GM19239 (cell line): ENCODE measurements at places on chromosomes 5 and 9.
A peak's percentile ranks its signal among the peaks of the same experiment; 100 is the strongest.

DNA sequence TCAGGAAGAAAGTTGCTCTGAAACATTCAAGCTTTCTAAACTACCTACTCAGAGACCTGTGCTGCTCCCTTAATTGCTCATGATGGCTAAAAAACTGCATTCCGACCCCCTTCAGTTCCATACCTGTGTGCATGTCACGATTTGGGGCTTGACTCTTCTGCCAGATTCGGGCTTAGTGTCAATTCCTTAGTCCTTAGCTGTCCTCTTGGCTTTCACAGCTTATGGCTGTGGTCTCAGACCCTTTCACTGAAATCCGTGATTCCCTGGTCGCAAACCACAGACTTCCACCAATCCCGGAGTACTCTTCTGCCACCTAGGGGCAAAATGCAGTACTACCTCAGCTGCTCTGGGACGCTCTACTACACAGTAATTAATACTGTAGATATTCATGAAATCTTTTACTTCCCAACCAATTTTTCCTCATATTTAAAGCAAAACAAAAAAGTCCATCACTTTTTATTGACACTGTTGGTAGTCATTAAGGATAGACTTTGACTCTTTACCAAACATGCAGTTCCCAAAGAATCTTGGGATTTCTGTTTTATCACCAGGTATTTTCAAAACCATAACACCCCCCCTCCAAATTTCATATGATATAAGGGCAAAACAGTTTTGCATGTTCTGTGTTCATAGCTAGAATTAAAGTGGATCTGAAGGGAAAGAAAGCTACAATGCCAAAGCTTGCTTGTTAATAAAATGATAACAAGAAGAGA lies 617.4 kb downstream of the SLCO4C1 start:
- peak; percentile 1 for DNase-seq

GRCh38 chr5:95733107-95733665 lies 2.0 kb downstream of the RHOBTB3 start:
- no peak for DNase-seq

DNA sequence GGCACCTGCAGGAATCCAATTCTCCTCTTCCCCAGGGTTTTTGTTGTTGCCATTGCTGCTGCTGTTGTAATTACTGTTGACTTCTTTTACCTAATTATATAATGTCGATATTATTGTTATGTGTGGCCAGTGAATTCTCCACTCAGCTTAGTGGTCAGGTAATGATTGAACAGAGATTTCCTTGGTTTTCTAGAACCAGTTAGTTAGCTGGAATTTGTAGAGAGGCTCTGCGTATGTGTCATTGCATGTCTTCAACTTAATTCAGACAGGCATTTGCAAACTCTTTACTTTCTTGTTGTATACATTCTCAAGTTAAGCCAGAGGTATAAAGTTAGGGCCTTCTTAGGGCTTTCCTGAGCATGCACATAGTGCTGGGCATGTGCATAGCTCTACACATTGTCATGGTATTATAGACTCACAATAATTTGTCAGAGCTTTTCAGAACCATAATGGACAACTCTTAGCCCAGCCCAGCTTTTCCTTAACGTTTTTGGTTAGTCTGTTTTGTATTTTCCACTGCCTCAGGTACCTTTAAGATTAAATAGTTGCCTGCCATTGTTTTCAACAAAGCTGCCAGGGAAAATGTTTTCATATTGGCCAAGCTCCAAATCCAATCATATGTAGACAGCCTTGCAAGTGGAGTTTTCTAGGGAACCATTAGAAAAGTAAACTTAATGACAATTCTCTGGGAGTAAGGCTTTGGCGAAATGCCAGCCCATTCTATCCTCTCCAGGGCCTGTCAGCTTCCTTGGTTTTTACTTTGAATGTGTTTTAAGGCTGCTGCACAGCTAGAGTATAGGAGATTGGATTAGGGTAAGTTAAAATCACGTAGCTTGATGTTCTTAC lies 68.1 kb downstream of the UBE2R2 start:
- no peak for DNase-seq

GRCh38 chr9:25964239-25964638 lies 286.0 kb upstream of the TUSC1 start:
- no peak for DNase-seq

DNA sequence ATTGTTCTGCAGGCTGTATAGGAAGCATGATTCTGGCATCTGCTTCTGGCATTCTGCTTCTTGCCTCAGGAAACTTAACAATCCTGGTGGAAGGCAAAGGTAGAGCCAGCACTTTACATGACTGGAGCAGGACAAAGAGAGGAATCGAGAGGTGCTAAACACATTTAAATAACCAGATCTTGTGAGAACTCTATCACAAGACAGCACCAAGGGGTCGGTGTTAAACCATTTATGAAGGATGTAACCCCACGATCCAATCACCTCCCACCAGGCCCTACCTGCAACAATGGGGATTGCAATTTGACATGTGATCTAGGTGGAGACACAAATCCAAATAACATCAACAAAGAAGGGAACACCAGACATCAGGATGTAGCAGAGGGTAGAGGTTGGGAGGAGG lies 221.5 kb downstream of the CDH12 start:
- no peak for DNase-seq

GRCh38 chr5:44983006-44983405 lies 174.3 kb downstream of the MRPS30 start:
- DNase-seq = no peak

- no peak for DNase-seq
Measured at GRCh38 chr5:161544350-161544765, 2.2 kb downstream of the GABRB2 start.

DNA sequence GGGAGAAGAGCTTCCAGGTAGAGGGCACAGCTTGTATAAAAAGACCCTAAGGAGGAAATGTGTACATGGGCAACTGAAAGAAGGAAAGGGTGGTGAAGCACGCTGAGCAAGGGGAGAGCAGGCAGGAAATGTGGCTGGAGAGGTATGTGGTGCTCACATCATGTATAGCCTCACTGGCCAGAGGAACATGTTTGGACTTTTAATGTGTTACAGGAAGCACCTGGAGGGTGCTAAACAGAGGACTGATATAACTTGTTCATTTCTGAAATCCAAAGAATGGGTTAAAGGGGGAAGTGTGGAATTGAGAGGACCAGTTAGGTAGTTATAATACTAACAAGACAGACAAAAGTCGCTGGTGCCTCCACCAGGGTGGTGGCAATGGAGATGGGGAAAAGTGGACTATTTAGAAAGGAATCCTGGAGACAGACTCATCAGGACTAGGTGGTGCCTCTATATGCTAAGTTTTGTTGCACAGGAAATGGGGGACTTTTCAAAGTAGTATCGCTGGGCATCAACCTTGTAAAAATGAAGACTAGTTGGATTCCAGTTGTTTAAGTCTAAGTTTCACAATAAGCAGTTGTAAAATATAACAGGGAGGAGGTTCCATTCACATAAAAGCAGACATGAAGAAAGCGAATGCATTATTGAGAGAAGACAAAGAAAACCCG lies 63.1 kb upstream of the CD180 start:
- DNase-seq = no peak

DNA sequence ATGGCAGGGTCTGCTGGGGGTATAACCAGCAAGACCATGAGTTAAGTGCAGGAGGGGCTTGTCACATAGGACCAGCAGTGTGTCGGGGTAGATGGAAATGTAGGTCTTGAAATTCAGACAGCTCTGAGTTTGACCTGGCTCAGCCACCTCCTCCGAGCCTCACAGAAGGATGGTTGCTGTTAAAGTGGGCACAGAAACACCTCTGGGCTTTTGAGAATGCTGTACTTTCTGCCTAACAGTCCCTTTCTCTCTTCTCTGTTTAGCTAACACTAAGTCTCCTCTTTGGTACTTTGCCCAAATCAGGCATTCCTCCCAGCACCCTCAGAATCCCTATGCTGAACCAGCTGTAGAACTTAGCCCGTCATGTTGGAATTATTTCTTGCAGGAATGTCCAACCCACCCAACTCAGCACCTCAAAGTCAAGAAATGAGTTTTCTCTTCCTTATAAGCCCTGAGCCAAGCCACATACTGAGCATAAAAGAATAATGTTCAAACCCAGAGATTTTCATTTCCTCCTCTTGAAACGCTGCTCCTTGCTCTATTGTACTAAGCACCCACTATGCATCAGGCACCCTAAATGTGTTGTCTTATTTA lies 41.7 kb upstream of the MATR3 start:
- DNase-seq = no peak

- peak; percentile 44 for DNase-seq
Measured at GRCh38 chr5:77972469-77973252, 196.5 kb upstream of the TBCA start.

DNA sequence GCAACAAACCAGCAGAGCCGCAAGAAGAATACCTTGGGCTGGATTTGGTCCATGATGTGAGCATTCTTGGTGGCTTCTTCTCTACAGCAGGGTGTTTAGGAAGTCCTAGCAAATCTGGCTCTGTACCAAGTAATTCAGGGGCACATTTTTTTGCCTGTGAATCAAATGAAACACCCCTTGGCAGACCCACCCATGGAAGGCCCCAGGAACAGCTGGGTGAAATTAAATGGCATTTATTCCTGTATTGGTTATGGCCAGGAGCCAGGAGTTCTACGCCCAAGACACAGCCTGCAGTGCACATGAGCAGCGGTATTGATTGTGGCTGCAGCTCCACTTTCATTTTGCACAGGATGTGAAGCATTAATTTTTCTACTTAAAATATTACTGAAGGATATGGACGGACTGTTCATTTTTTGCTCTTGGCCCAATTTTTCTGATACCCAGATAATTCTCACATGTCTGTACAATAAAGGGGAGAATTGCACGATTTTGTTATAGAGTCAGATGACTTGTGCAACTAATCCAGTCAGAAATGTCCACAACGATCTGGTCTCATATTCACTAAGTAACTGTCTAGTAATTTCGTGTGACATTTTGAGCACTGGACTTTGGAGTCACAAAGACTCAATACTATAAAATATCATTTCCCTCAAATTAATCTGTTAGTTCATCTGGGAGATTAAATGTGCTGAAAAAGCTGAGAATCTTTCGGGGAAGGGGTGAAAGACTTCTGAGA lies 120.7 kb upstream of the APC start:
- DNase-seq = no peak

- DNase-seq = no peak
Measured at GRCh38 chr5:56670916-56671315, 144.4 kb upstream of the MAP3K1 start.

GRCh38 chr9:109483744-109484429 lies 14.2 kb downstream of the PTPN3 start:
- no peak for DNase-seq

DNA sequence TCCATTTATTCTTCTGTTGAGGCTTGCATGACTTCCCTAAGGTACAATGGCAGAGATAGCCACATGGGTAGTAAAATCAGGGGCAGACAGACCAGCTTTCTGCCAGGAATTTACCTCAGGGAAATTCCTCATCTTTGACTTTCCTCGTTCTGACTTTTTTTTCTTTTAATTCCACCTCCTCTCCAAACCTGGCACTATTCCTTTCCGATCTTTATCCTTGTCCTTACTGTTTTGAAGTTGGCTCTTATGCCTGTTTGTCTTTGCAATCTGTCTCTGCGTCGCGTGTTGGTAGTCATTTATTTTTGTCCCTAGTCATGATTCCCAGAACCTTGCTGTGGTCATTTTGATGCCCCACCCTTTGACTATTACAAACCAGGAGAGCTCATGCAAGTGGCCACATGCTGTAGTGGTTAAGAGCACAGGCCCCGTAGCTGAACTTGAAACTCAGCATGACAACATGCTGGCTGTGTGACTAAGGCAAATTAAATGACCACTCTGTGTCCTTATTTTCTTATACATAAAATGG lies 19.0 kb downstream of the TMC1 start:
- no peak for DNase-seq

DNA sequence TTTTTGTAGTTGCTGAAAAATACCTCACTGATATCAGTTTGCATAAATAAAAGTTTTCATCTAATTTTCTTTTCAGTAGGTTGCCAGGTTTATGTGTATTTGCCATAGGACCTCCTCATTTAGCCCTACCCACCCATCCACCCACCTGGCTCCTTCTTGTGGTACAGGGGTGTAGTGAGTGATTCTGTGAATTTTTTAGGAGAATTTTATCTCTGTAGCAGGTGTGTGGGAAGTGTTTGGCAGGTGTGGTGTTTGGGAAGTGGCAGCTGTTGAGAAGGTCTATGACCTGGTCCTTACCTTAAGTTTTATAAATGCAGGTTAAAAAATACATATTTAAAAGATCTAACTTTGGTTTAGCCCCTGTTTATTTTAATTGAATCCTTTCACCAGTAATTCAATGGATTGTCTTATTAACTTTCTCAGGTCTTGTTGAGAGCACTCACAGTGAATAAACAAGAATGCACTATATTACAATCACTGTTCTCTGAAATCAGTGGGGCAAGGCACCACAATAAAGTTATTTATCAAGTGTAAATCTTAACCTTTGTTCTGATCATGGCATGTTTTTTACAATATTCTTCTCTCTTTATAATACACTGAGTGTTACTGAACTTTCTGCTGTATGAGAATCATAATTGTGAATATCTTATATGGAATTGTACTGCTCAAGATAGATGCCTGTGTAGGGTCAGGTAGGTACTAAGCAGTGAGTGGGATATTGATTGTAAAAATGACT lies 189.1 kb downstream of the WDR70 start:
- no peak for DNase-seq

GRCh38 chr5:34022121-34022705 lies 14.4 kb upstream of the AMACR start:
- DNase-seq = peak; percentile 9

- no peak for DNase-seq
Measured at GRCh38 chr5:126097876-126098275, 325.3 kb upstream of the GRAMD2B start.

- DNase-seq = no peak
Measured at GRCh38 chr5:4189317-4189716, 593.7 kb downstream of the IRX1 start.

- no peak for DNase-seq
Measured at GRCh38 chr5:137836298-137836697, 31.4 kb upstream of the MYOT start.

GRCh38 chr5:74310386-74310785 lies 330.1 kb downstream of the ENC1 start:
- no peak for DNase-seq

DNA sequence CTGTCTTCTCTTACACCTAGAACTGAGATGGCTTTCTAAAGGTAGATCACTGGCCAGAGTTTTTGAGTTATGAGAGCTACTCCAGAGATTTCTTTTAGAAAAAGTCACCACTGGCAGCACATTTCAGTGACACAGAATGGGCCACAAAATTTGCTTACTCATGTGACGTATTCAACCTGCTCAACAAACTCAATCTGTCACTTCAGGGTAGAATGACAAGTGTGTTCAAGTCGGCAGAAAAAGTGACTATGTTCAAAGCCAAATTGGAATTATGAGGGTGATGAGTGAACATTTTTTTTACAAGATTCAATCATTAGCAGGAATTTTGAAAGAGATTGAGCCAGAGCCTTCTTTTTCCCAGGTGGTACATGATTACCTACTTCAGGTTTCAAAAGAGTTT lies 46.5 kb downstream of the TAF11L14 start:
- DNase-seq = no peak

DNA sequence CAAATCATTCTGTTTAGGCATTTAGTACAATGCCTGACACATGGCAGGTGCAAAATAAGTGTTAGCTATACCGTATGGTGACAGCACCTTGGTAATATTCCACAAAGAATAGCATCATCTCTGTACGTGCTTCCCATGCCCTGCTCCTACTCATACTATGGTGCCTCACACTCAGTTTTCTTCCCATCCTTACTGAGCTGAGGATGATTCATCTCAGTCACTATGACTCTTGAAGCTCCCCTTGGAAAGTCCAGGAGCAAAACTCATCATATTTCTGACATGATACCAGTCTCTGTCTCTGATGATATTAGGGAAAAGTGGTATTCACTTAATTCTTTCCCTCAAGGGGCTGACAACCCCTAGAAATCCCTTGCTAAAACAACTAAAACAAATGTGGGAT lies 423.3 kb downstream of the EFNA5 start:
- no peak for DNase-seq

GRCh38 chr9:8633784-8634183 lies 834.2 kb upstream of the DMAC1 start:
- no peak for DNase-seq
